Endothelial cell (in vitro differentiated cells): ENCODE measurements at places on chromosomes 12 and 14.

- DNase-seq, result no peak
Measured at GRCh38 chr12:77599782-77600467, 230.8 kb upstream of the NAV3 start.

DNA sequence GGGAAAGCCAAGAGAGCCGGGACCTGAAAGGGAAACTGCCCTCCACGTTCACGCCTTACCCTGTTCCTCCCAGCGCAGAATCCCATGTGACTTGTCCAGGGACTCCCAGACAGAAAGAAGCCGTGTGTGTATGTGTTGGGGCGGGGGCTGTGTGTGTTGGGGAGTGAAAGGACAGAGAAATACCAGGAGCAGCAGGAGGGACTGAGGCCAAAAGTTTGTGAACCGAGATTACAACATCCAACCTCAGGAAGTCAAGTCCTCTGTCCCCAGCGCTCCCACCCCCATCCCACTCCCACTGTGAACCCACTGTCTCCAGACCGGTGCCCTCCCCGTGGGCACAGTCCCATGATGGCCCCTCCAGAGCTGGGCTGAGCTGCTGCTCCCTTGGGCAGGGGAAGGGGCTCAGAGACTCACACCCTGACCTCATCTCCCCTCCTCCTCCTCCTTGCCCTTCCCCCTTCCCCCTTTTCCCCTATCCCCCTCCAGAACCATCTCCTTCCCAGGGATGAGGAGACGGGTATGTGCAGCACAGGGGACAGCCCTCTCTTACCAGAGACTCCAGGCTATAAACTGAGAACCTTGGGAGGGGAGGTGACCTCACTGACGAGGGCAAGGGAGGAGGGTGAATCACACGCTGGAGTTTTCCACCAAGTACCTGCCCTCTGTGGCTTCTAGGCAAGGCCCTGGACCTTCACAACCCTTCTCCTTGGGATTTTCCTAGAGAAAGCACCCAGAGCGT lies at the start of gene SLC6A12:
TSS of gene SLC6A12 (minus strand) at position 155 of the 739 bp plus-strand sequence. CDS start 4,171 bp downstream, outside the sequence.
- no peak for DNase-seq

DNA sequence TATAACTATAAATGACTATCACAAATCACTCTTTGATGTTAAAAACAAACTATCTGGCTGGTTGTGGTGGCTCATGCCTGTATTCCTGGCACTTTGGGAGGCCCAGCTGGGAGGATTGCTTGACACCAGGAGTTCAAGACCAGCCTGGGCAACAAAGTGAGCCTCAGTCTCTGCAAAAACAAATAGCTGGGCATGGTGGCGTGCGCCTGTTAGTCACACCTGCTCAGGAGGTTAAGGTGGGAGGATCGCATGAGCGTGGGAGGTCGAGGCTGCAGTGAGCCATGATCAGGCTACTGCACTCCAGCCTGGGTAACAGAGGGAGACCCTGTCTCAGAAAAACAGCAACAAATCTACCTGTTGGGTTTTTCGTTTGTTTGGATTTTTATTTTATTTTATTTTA lies 5.4 kb downstream of the TXNRD1 start:
- no peak for DNase-seq

- DNase-seq, result no peak
Measured at GRCh38 chr12:65287426-65287825, 8.9 kb downstream of the MSRB3 start.

DNA sequence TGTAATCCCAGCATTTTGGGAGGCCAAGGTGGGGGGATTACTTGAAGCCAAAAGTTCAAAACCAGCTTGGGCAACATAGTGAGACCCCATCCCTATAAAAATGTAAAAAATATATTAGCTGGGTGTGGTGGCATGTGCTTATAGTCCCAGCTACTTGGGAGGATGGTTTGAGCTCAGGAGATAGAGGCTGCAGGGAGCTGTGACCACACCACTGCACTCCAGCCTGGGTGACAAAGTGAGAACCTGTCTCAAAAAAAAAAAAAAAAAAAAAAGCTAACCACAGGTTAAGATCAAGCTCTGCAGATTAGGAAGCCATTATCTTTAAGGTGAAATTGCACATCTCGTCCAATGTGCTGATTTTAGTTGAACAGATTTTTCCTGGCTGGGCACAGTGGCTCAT lies 23.7 kb upstream of the CERS5 start:
- no peak for DNase-seq

GRCh38 chr12:131684015-131684725 lies 26.7 kb upstream of the SFSWAP start:
- DNase-seq, result no peak

- DNase-seq, result no peak
Measured at GRCh38 chr12:116199160-116199706, 78.3 kb downstream of the MED13L start.

DNA sequence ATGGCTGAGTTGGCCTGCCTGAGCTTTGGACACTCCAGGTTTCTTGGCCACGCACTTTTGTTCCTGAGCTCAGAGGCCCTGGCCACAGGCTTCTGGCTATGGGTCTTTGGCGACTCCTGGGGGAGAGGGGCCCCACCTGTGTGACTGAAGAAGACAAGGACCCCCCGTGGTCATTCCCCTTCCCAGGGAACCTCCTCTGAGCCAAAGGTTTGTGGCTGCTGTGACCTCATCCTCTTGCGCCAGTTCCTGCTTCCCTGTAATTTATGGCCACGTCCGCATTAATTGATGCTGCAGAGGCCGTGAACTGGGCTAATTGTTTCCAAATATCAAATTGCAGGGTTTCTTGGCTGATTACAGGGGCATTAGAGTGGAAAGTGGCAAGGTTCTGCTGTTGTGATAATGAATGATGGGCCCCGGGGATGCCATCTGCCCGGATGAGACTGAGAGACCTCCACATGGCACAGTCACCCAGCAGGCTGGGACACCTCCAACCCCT lies 27.6 kb upstream of the NOS1 start:
- no peak for DNase-seq

DNA sequence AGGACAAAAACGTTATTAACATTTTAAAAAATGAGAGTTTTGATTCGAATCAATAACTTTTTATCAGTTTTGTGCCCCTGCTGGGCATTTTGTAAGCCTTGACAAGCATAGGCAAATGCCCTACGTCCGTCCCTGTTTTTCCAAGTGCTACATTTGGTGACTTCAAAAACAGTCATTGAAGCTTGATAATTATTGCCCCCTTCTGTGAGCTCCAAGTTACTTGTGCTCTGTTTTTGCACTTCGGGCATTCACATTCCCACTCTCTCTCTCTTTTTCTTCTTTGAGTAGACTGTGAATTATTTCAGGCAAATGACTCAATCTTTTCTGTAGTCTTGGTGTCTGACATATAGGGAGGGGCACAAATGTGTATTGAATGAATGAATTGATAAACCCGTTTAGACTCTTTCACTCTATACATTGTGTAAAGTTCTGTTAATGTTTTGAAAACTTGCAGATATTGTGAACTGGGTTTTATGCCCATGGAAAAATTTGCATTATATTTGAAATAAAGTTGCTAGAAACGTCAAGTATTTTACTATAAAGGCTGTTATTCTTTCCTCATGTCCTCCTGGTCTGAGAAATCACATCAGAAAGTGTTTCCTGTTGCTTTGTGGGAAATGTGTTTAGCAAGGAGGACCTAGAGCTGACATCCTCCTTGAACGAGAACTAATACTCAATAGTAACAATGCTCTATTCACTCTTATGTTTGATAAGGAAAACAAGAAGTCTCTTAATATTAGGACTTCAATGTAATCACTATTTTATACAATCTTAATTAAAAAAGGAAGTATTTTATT lies 1.4 kb downstream of the APAF1 start:
- no peak for DNase-seq

DNA sequence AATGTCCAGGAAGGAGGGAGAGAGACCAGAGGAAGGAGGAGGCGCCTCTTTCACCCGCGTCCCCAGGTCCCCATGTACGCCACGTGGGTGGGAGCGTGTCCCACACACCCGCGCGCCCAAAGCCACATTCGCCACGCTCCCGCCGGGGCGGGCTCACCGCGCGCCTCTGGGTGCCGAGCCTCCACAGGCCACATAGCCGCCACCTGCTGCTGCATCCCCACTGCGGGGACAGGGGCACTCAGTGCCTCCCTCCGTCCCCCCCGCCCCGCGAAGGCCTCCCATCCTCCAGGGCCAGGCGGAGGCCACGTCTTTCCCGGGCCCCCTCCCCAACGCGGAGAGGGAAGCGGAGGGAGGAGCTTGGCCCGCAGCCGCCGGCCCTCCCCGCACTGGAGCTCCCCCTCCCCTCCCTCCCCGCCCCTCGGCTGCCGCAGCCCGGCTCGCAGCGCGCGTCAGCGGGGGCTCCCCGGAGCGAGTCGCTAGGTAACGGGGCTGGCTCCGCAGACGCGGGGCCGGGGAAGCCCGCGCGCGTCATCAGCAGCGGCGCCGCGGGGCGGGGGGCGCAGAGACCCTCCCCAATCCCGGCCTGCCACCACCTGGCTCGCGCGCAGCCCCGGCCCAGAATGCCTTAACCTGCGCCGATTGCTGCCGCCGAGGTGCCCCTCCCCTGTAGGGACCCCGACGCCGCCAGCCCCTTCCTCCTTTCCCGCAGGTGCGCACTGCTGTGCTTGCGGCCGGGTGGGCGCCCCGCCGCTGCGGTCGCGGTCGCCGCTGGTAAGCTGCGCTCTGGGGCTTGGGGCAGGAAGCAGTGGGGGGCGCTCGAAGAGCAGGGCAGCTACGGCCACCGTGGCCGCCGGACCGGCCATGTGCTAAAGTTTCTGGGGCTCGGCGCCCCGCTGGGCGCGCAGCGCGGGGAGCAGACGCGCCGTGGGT lies 536 bp upstream of the TUNAR start:
- peak; percentile 29 for DNase-seq

DNA sequence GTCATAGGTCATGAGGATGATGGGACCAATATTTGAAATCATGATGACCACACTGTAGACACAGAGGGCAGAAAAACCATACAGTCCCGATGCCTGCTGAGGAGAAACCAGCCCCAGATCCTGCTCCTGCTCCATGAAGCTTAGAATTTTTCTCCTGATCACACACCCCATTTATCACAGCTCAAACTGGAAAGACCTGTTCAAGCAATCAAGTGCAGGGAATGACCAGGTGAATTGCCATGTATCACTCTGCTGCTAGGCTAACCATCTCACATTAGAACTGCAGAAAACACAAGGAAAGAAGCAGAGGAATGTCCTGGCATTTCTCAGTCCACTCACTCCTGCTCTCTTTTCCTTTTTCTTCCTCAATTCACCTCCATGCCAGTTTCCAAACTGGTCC lies 18.1 kb downstream of the MANSC1 start:
- DNase-seq, result no peak

DNA sequence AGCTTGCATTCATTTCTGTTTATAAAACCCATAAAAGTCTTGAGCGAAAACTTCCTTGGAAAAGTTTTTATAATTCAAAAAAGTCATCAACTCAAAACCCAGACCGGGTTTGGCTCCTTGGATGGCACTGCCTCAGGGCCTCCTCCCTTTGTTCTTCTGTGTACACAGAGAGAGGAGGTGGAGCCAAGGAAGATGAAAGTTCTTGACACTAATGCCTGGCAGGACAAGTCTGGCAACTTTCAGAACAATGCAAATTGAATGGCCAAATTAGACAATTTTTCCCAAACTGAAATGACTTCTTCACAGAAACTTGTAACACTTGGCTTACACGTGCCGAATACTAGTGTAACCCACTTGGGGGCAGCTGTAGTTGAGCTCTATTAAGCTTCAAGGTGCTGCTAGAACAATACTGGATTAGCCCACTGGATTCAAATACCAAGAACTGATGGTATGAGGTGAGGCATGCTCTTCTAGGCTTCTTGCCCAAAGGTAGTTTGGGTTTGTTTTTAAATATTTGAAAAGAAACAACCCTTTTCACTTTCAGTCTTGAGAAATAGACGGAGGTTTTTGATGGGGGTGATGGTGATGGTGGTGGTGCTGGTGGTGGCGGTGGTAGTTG lies 86.6 kb upstream of the FRMD6 start:
- no peak for DNase-seq

DNA sequence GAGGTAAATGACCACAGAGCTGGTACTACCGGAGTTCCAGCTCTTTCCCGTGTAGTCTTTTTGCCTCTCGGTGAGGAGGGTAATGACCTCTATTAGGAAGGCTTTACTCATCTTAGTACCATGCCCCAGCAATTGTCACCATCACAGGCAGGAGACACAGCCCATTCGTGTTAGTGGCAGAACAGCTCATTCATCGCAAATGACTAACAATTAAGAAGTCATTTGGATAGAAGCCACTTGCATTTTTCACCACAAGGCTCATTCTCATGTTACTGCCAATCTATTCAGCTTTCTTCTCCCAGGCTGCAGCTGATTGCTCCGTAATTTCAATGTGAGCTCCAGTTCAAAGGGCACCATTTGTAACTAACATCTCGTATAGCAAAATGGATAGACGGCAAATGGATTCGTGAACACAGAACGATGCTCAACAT lies 718.8 kb upstream of the TMEM132C start:
- DNase-seq, result no peak

DNA sequence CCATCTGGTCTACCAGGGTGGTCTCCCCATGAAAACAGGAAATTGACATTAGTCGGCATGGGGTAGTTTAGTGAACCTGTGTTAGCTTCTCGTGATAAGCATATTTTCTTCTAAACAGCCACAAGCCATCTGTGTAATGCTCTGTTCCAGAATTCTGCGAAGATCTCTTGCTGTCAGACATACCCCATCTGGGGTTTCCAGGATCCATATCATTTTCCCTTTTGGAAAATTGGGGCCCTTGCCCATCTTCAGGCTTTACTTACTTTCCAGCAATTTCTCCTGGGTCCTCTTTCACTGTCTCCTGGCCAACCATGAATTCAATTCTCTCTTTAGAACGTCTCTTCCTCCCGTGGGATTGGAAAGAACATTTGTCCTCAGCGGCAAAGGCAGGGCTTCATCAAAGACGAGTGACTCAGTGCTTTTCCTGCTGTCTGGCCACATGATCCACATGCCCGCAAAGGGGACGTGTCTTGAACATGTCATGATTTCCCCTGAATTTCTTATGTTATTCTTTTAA lies 21.4 kb upstream of the NCOR2 start:
- DNase-seq, result no peak

- peak; percentile 85 for DNase-seq
Measured at GRCh38 chr12:64610079-64610659, at the start of gene RASSF3. RASSF3 (plus strand) TSS chr12:64610495; CDS start chr12:64610633, 138 bp downstream.

DNA sequence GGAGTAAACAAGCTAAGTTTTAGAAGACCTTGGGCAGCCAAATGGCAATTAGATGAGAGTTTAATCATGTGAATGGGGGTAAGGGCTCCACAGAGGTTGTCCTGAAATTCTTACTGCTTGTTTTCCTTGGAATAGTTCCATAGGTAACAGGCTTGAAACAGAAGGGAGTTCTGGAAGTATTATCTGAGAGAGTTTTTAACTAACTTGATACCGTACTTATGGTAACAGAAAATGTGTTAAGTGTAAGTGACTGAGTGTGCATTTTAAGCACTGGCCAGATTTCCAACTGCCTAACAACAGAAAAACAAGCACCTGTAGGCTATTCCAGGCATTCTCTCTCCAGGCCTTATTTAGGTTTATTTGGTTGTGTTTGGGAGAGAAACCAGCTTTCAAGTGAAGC lies 414.6 kb upstream of the PDE3A start:
- DNase-seq, result no peak

GRCh38 chr14:67764496-67764895 lies 51.9 kb downstream of the ZFYVE26 start:
- DNase-seq, result no peak

- no peak for DNase-seq
Measured at GRCh38 chr12:26493656-26494055, 298.3 kb downstream of the SSPN start.

DNA sequence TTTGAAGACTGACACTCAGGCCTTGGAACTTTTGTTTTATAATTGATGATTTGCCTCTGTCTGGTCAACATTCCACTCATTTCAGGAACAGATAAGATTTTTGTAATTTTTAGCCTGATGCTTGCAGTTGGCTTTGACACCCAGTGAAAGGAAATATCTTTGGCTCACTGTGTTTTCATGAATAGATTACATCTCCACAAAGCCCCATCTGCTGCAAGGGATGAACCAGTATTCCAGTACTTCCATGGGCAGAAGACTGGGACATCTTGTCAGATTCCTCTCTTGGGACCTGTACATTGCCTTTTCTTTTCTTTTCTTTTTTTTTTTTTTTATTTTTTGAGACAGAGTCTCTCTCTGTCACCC lies 28.4 kb downstream of the GSG1 start:
- no peak for DNase-seq
